PC-3 (cell line): ENCODE measurements at places on chromosomes 4 and X.
A peak's percentile ranks its signal among the peaks of the same experiment; 100 is the strongest.

DNA sequence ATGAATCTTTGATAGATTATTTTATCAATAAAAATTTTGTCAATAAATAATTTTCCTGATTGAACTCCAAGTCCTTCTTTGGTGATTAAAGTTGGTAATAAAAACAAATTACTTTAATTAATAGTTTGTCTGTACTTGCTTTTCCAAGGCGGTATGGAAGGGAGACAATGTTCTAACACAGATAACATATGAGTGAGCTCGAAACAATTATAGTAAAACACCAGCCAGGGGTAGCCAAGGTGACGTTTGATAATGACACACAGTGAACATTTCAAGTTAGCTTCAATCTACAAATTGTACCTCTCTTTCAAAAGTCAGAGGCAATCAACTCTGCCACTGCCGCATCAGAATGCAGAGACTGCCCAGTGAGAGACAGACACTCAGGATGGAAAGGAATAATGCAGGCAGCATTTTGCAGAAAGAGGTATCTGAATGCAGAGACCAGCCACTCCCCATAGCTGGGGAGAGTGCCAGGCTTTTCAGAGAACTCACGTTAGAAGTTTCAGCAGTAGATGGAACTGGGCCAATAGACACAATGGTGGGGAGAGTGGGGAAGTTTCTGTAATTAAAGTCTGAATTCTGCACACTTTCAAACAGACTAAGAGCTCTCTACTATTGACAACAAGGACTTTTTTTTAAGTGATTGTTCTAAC is 18.1 kb upstream of the ATOH1 start:
- DNase-seq: no peak

DNA sequence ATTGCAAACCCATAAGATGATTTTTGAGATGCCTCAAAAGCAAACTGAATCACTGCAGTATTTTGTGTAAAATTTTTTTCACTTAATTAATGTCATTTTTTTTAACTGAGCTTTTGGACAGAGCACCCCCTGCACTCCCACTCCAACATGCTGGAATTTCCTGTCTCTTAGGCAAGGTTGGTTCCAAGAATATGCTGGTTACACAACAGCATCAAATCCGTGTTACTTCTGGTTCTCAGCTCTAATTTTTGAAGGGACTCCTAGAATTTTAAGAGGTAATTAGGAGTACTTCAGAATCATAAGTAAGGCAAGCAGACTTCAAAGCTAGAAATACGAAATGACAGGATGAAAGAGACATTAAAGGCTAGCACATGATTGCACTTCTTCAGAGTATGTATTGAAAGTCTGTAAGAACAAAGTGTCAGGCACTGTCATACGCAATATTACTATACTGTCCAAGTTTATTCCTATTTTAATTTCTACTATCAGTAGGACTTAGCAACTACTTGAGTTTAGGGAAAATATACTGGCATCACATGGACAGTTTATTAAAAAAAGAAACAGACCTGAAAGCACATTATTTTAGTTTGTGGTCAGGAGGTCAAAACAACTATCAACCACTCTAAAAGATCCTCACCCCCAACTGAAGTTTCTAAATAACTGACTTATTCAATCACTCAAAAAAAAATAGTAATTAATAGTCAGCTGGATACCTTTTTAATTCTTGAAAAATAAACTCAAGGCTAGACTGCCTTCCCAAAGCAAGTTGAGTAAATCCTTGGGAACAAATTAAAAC is 1.6 kb upstream of the JCHAIN start:
- no peak for DNase-seq

- peak; percentile 57 for DNase-seq
These were observed 102.6 kb downstream of the IL1RAPL2 start for GRCh38 chrX:104668550-104668949.

GRCh38 chr4:150280081-150280895 is 202.0 kb downstream of the DCLK2 start:
- peak; percentile 28 for DNase-seq

GRCh38 chr4:118981171-118981838 is 92.7 kb downstream of the SYNPO2 start:
- no peak for DNase-seq

- peak; percentile 71 for DNase-seq
These were observed 1216.5 kb downstream of the RAPGEF2 start for GRCh38 chr4:160319221-160319867.

GRCh38 chrX:154758696-154759095 is 4.0 kb upstream of the DKC1 start:
- DNase-seq: no peak

DNA sequence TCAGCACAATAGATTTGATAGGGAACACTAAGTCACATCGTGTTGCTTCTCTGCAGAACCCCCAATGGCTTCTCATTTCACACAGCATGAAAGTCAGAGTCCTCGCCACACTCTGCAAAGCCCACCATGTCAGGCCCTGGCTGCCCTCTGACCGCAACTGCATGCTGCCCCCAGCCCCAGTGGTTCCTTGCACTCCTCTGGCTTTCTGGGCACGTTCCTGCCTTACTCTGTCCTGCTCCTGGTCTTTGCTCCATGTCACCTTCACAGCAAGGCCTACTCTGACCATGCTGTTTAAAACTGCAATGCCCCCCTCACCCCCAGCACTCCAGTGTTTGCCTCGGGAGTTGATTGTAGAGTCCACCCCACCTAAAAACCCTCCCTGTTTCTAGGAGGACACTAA is 78.1 kb downstream of the EVC start:
- DNase-seq: no peak

- DNase-seq: no peak
These were observed 2248.1 kb downstream of the ARAP2 start for GRCh38 chr4:33996075-33996718.

DNA sequence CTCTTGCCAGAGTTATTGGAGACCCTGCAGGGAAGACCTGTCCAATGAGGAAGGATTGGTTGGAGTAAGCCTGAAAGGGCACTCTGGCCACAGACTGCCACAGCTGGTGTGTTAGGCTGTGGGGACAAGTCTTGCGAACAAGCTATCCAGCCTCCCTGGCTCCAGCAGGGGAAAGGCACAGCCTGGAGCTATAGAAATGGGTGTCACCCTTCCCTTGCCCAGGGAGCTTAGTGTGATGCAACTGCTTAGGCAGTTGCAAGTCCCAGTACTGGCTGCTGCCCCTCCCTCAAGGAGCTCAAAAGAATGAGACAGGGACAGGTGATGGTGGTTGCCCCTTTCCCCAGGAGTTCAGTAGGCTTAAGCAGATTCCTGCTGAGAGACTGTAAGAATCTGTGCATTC is 165.7 kb upstream of the CT83 start:
- DNase-seq: no peak

GRCh38 chr4:100098681-100099080 is 91.6 kb downstream of the DDIT4L start:
- no peak for DNase-seq

GRCh38 chrX:30892591-30892990 is 3.5 kb upstream of the TAB3 start:
- peak; percentile 82 for DNase-seq

GRCh38 chrX:132017431-132018185 is 5.5 kb upstream of the STK26 start:
- no peak for DNase-seq

DNA sequence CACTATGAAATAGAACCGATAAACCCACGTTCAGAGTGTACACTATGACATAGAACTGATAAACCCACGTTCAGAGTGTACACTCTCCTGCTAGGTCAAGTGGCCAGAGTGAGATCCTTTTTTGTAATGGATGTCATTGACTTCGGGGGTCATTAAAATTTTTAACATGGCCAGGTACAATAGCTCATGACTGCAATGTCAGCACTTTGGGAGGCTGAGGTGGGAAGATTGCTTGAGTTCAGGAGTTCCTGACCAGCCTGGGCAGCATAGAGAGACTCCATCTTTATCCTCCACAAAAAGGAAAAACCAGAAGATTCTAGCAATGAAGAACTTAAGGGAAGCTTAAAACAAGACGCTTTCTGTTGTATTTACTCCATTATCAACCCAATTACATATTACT is 439.7 kb upstream of the FRG1 start:
- no peak for DNase-seq

DNA sequence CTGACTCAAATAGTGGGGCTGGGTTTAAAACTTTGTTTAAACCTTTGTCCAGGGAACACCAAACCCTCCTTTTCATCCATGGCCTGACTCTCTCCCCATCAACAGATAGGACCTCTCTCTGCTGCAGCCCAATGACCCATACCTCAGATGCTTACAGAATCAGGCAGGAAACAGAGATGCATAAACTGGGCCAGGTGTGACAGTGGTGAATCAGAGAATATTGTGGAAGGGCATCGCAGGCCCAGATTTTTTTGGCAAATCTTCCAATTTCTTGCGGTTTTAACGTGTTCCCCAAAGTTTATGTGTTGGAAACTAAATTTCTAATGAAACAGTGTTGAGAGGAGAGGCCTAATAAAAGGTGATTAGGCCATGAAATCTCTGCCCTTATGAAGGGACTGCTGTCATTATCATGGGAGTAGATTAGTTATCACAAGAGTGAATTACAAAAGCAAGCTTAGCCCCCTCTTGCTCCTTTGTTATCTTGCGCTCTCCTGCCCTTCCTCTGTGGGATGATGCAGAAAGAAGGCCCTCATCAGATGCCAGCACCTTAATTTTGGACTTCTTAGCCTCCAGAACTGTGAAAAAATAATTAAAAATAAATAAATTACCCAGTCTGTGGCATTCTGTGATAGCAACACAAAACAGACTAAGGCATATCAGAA is 82.8 kb downstream of the STK32B start:
- DNase-seq: peak; percentile 22

- DNase-seq: peak; percentile 9
These were observed 1837.0 kb upstream of the PCDH7 start for GRCh38 chr4:28883211-28883610.

- DNase-seq: no peak
These were observed 13.2 kb downstream of the XKRX start for GRCh38 chrX:100915562-100915961.

DNA sequence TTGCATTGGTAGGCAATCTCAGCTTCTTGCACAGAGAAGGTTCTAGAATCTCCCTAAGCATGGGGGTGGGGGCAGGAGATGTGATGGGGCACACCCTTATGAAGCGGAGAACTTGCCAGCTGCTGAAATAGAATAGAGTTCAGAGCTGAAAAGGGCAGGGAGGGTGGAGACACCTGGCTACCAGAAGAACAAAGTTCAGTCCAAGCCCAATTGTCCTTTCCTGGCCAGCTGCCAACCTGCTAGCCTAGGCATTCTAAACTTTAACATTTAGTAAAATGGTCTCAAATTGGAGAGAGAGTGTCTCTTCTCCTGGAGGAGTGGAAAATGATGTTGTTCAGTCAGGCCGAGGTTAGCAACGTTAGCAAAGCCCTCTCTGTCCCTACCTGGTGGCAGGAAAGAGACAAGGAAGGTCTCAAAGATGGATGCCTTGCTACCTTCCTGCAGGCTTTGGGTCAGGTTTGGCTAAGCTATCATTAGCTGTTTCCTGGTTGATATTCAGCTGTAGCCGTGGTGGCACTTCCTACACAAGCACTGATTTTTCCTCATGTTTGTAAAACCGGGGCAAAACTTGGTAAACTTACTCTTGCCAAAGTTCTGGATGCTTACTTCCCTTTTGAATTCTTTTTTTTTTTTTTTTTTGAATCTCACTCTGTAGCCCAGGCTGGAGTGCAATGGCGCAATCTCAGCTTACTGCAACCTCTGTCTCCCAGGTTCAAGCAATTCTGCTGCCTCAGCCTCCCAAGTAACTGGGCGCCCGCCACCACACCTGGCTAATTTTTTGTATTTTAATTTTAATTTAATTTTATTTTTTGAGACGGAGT is 34.7 kb upstream of the NYX start:
- DNase-seq: no peak

GRCh38 chrX:40853004-40853815 is 117.9 kb upstream of the MED14 start:
- DNase-seq: no peak

GRCh38 chrX:123487236-123487635 is 245.6 kb downstream of the THOC2 start:
- DNase-seq: no peak

- no peak for DNase-seq
These were observed 75.5 kb downstream of the UGT8 start for GRCh38 chr4:114674080-114674479.

- DNase-seq: peak; percentile 52
These were observed 6.7 kb downstream of the MYL5 start for GRCh38 chr4:680928-681645.

GRCh38 chr4:121358473-121358872 is 22.3 kb downstream of the QRFPR start:
- DNase-seq: peak; percentile 60

- DNase-seq: no peak
These were observed 312.9 kb downstream of the GLUD2 start for GRCh38 chrX:121360280-121360679.

- peak; percentile 27 for DNase-seq
These were observed 43.6 kb downstream of the ADGRG4 start for GRCh38 chrX:136344320-136344719.

DNA sequence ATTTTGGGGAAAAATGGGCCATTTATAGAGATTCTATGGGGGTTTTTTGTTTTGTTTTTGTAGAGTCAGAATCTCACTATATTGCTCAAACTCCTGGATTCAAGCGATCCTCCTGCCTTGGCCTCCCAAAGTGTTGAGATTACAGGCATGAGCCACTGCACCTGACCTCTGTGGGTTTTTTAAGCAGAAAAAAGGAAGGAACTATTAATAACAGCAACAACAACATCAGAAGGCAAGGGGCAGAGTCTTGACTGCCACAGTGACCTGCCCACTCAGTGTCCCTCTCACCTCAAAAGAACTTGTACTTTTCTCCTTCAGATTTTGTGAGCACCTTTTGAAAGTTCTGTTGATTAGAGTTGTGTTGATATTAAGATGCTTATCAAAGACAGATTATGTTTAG is 48.1 kb downstream of the FNIP2 start:
- no peak for DNase-seq

GRCh38 chrX:40897718-40898270 is 162.5 kb upstream of the MED14 start:
- DNase-seq: no peak

- DNase-seq: no peak
These were observed 50.4 kb downstream of the PDK3 start for GRCh38 chrX:24515447-24515846.

GRCh38 chr4:14965071-14965470 is 37.2 kb upstream of the CPEB2 start:
- DNase-seq: no peak

DNA sequence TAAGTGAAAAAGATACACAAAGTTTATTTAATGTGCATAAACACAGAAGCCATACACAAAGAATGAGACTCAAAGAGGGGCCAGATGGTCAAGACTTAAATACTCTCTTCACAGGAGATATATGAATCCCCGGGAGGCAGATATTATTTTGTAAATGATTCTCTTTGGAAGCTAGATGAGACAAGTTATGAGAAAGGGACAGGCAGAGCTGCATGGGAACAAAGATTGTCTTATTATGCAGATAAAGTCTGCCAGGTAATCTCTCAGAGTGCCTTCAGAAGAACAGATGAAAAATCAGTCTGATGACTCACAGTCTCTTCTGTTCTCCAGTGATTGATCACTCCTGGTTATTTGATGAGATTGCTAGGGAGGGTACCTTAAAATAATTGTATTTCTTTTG is 89.0 kb downstream of the NAF1 start:
- DNase-seq: no peak

GRCh38 chr4:94577136-94577535 is 125.4 kb downstream of the PDLIM5 start:
- DNase-seq: no peak

- DNase-seq: no peak
These were observed 17.3 kb upstream of the BBS12 start for GRCh38 chr4:122715221-122715620.

- peak; percentile 74 for DNase-seq
These were observed at the start of gene CLCN4 for GRCh38 chrX:10156199-10157031. Gene CLCN4, plus strand, starts transcription at chrX:10156975. Its CDS starts 28,058 bp downstream, at chrX:10185033.
